ENCODE measurements at places on chromosomes 6 and 20.

DNA sequence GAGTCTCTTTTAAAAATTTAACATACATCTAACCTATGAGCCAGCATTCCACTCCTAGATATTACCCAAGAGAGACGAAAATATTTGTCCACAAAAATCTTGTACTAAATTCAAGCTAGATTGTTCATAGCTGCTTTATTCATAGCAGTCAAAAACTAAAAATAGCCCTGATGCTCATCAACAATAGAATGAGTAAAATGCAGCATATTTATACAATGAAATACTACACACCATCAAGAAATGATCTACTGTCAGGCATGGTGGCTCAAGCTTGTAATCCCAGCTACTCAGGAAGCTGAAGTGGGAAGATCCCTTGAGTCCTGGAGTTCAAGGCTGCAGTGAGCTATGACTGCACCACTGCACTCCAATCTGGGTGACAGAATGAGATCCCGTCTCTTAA is 22.0 kb upstream of the SRC start:
- DNase-seq: no peak

DNA sequence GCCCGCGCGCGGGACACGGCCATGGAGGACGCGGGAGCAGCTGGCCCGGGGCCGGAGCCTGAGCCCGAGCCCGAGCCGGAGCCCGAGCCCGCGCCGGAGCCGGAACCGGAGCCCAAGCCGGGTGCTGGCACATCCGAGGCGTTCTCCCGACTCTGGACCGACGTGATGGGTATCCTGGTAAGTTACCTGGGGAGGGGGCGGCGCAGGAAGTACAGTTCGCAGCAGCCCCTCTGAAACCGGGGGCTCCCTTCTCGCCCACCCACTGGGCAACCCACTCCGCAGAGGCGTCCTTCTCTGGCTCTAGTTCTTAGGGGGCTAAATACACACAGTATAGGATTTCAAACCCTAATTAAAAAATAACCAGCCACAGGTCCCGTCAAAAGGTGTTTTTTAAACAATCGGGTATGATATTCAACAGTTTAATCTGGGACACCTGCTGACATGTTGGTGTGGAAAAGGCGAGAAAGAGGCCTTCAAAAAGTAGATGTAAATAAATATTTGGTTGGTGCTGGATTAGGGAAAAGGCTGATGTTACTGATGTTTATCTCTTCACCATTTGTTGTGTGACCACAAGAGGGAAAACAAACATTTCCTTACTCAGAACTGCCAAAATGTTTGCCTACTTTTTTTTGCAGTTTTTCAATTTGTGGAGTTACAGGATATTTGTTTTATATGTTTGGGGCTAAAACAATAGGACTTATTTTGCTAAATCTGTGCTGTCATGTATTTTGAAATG is 577 bp downstream of the SASH1 start:
- DNase-seq: no peak

DNA sequence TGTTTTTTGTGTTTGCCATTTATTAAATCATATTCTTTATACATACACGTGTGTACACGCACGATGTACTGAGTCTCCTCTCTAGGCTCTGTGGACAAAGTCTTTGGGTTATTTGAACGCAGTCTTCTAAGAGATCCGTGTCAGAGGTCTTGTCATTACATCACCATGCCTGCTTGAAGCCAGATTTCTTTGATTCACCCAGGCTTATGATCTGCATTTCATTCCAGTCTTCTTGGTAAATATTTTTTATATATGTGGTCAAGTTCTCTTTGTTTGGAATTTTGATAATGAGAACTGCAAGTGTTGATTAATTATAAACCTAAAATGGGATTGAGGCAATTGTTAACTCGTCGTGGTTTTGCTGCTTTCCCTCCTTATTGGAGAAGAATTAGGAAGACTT is 34.6 kb downstream of the KCNS1 start:
- no peak for DNase-seq

- DNase-seq: no peak
Observed at GRCh38 chr6:111700135-111700690, 94.5 kb upstream of the TRAF3IP2 start.

DNA sequence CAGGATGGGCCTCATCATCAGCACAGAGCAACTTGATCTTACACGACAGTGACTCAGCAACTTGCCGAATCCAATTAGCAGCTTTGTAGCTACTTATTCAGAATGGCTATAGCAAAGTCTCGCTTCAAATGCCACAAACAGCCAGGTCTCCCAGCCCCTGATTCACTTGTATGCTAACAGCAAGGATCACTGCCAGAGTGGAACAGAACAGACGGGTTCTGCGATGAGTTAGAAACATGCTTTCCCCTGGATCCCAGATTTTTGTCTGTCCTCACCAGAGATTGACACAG is 254.4 kb downstream of the NRN1 start:
- no peak for DNase-seq

DNA sequence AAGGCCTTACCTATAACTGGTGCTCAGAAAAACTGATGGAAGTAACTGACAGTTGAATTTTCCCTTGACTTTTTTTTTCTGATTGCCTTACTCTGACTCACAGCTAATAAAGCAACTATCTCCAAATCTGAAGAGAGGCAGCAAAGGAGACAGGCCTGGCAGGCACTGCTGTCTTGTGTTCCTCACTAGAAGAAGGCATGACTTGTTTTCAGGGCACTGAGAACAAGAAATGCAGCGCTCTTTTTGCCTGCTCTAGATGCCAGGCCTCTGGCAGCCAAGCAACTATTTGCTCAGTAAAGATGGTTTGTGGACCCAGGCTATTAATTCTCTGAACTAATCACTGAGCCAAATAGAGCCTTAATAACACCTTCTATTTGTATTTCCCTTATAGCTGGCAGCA is 155.1 kb downstream of the PRDM13 start:
- no peak for DNase-seq

- DNase-seq: no peak
Observed at GRCh38 chr20:56439771-56440291, 27.8 kb downstream of the CASS4 start.

DNA sequence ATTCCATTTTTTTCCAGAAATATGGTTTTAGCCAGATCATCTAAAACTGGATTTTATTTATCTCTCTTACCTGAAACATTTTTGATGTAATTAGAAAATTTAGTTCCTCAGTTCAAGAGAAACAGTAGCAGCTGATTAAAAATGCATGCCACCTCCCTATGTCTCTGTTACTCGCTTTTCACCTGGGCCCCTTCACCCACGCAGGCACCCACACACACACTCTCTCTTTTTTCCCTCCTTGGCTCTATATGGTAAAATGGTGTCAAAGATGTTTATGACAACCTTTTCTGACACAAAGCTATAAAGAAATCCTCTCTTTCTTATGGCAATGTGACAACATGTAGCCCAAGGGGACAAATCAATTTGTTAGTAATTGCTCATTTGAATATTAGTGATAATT is 5.8 kb upstream of the SGK1 start:
- DNase-seq: no peak

- DNase-seq: no peak
Observed at GRCh38 chr6:104214901-104215300, 644.8 kb downstream of the HACE1 start.

DNA sequence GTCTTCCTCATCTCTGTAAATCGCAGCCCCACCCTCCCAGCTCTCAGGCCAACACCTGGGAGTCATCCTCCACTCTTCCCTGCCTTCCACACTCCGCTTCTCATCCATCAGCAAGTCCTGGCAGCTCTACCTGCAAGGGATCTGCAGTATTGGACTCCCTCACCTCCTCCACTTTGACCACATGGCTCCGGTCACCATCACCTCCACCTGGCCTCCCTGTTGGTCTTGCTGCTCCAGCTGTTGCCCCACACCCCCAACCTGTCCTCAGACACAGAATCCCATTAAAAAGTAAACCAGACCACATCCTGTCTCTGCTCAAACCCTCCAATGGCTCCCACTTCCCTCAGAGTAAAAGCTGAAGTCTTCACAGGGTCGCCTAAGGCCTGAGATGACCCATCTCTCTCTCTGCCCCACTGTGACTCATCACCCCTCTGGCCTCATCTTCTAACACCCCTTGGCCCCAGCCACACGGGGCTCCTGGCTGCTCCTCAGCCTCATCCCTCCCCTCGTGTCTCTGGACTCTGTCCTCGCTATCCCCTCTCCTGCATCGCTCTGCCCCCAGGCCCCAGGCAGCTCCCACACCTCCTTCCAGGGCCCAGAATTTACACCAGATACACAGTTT is 185.1 kb upstream of the SULF2 start:
- no peak for DNase-seq

- no peak for DNase-seq
Observed at GRCh38 chr20:62785393-62785792, 10.9 kb upstream of the MRGBP start.

- DNase-seq: no peak
Observed at GRCh38 chr6:146543940-146544615, 445 bp downstream of the RAB32 start.

- peak; percentile 22 for DNase-seq
Observed at GRCh38 chr6:42281570-42281969, 63.9 kb upstream of the MRPS10 start.

- DNase-seq: no peak
Observed at GRCh38 chr6:148811459-148811858, 64.6 kb downstream of the UST start.
